Muscle of leg (tissue), 16 donors: ENCODE measurements at places on chromosomes 12 and 14. TPM values are rescaled to one million over a fixed set of nuclear protein-coding genes. Genes with fewer than 3 reads are reported as not detected.

Gene SRP54
- total RNA-seq: 47.5 TPM

DNA sequence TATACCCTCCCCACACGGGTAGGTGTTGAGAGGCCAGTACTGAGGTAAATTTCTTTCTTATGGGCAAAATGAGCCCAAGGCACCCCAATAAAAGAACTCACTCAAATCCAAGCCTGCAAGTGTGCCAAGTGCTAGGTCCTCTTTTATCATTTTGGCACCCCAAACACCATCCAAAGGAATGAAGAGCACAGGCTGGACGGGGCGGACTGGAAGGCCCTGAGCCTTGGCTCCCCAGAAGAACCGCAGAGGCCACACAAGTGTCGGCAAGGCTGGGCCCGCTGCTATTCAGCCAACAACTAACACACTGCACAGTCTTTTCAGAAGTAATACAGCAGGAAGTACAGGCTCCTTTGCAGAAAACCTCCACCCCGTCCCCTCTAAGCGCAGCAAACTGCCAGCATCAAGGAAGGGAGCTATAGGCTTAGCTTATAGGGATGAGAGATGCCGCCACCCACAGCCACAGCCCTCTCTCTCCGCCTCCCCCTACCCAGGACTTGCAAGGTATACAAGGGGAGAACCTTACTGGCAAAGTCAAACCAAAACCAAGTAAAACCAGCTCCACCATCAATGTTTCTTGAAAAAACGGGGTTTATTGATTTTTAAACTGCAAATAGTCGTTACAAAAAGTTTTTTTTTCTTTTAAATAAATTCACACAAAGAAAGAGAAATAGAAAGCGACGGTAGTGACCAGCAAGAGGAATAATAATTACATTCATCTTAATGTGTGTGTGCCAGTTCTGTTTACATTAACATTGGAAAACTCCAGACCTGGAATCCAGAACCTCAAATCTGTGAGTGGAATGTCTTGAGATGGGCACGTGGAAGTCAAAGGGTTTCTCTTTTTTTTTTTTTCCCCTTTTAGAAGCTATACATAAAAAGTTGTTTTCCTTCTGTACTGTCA lies 5.5 kb downstream of the ZFP36L1 start:
- DNase-seq: peak; percentile 75

- no peak for DNase-seq
Observed at GRCh38 chr12:62258941-62259630, 1.1 kb upstream of the USP15 start.

DNA sequence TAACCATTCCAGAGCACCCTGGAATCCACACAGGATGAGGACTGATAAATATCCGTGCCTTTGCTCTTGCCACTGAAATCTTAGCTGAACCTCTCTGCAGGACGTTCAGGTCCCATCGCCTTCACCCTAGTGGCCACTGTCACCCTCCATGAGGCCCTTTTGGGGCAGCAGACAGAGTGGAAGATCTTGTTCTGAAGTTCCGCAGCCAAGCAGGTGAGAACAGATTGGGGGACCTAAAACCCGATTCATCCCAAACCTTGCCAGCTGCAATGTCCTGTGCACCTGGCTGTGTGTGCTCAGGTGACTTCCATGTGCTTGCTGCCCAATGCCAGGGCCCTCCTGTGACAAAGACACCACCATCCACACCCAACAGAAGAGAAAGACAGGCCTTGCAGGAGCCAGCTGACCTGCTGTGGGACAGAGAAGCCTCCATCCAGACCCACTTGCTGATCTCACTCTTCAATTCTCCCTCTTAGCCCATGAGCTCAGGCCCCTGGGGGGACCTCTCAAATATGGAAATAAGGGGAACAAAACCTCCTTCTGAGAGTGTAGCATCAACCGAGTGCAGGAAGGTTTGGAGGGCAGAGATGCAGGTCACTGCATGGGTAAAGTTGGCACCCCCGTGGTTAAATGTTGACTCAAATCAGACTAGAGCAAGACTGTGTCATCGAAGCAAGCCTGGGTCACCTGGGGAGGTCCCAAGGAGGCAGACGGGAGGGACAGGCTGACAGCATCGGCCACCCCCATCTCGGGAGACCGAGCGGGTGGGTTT lies 308.7 kb upstream of the DIO3 start:
- DNase-seq: no peak
